ENCODE measurements at places on chromosomes 7 and 10.
A peak's percentile ranks its signal among the peaks of the same experiment; 100 is the strongest.

GRCh38 chr7:138602451-138602850 lies 98.7 kb downstream of the SVOPL start:
- no peak for DNase-seq

DNA sequence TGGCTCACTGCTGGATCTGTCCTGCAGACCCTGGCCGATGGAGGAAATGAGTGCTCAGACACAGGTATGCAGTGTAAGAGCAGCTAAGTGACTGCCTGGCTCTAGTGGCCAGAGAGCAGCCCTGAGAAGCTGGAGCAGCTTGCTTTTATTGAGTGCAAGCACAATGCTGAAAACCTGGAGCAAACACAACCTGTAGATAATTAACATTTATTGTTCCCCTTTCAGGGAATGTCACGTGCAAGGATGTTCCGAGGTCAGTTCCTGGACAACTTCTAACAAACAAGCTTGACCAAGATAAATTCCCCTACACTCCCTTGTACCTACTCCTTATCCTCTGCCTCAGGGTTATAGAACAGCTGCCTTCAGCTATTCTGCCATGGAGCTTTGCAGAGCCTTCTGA lies 31.3 kb downstream of the DDC start:
- peak; percentile 28 for DNase-seq

GRCh38 chr7:25849500-25850184 lies 302.4 kb upstream of the NFE2L3 start:
- DNase-seq = no peak

DNA sequence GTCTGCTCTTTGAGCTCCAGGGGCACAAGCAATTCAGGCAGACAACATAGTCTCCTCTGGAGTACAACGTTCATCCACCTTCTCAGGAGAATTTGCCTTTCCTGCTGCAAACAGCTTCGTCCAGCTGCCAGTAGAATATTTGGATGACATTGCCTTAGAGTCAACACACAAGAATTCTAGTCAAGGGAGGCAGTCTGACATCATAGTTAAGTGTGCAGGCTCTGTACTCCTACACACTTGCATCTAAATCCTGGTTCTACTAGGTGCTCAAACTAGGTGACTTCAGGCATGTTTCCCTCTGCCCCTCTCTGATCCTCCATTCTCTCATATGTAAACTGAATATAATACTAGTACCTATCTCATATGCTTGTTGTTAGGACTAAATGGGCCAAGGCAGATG lies 314.8 kb downstream of the HPSE2 start:
- DNase-seq = no peak

GRCh38 chr10:100872034-100872791 lies 40.5 kb upstream of the SLF2 start:
- DNase-seq = no peak

DNA sequence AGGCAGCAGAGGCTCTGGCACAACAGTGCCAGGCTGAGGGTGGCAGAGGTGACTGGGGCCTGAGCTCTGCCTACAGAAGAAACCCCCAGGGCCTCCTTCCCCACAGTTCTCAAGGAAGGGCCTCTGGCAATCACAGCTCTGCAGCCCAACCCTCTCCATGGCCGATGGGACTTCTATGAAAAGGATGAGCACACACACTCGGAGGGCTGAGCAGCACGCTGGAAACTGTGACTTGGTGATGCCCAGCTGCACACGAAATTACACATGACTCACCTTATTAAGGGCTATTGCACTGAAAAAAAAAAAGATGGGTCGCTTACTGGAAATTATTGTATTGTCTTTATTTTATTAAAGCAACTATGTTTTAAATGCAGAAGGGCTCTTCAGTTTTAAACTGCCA lies 42.9 kb upstream of the LRRC18 start:
- no peak for DNase-seq

DNA sequence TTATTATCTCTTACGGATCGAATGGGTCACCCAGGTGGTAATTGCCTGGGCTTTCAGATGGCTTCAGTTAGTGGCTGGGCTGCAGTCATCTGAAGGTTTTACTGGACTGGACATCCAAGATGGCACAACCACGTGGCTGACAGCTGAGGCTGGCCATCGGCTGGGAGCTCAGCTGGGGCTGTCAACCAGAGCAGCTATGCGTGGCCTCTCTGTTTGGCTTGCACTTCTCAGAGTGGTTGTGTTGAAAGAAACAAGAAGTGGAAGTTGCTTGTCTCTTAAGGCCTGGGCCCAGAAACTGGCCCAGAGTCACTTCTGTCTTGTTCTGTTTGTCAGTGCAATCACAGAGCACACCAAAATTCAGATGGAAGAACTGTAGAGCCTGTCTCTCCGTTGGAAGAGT lies 5.7 kb upstream of the GDI2 start:
- no peak for DNase-seq

DNA sequence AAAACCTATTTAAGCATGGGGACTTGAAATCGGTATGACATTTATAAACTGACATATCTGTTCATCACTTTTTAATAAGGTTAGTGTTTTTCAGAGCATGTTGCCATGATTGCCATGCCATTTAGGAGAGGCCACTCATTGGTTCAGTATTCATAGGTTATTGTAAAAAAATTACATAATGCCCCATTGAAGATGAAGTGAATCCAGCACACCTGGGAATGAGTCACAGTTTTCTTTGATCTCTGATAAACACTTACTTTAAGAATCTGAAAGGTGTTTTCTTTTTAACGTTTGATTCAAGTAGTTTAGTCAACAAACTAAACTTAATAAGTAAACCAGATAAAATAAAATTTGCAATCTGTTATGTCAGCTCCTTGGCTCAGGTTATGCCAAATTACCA lies 278.3 kb downstream of the ARL4A start:
- DNase-seq = peak; percentile 19

- no peak for DNase-seq
Observed at GRCh38 chr7:14579971-14580370, 322.6 kb downstream of the DGKB start.

DNA sequence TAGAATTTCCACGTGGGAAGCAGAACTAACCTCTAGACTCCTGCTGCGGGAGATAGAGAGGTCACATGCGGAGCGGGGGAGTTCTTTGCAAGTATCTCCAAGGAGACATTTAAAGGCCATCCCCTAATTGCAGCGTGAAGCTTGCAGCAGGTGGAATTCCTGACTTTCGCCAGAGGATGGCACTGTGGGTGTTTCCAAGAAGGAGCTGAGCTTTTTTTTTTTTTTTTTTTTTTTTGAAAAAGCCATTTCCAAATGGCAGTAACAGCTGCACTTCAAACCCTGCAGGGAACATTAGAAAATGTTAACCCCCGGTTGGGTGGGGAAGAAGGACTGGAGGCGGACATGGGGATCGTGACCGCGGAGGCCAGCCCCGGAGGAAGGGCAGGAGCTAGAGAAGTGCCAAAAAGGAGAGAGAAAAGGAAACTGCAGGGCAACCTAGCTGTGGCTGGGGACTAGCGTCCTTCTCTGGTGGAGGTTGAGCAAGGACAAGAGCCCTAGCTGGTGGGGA lies 487.7 kb downstream of the TYW1 start:
- peak; percentile 74 for DNase-seq

DNA sequence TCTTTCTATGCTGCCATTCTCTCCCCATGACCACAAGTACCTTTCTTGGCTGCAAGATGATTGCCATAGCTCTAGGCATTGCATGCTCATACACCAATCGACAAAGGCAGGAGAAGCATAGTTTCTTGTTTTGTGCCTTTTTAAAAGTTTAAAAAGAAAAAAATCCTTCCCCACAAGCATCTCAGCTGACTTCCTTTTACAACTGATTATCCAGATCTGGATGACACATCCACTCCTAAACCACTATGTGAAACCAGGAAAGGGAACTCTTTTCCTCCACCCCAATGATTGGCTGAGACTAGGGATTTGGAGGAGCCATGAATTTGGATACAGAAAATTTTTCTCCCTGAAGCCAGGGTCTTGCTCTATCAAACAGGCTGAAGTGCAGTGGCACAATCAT lies 14.5 kb upstream of the LRRC4 start:
- no peak for DNase-seq

GRCh38 chr10:113515601-113516000 lies 37.3 kb upstream of the HABP2 start:
- no peak for DNase-seq

- DNase-seq = no peak
Observed at GRCh38 chr7:132878204-132878919, 203.5 kb downstream of the CHCHD3 start.

GRCh38 chr10:89738551-89739209 lies 37.3 kb downstream of the KIF20B start:
- DNase-seq = no peak

- DNase-seq = no peak
Observed at GRCh38 chr7:7972128-7972527, 3.5 kb downstream of the GLCCI1 start.

DNA sequence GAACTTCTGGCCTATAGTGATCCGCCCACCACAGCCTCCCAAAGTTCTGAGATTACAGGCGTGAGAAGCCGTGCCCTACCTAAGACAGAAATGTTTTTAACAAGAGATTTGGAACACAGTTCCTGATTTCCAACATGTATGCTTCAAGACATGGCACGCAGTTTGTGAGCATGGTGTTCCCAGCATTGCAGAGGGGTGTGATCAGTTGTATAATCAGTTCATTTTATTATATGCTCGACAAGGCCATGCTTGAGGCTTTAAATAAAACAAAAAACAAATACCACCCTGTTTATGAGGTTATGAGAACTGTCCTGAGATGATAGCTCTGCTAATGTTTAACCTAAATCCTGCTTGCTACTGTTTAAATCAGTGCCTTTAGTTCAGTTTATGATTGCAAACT lies 60.2 kb downstream of the TASOR2 start:
- no peak for DNase-seq

- no peak for DNase-seq
Observed at GRCh38 chr7:2754086-2754485, 66.1 kb downstream of the AMZ1 start.

GRCh38 chr10:103186128-103186527 lies 6.9 kb downstream of the NT5C2 start:
- no peak for DNase-seq

DNA sequence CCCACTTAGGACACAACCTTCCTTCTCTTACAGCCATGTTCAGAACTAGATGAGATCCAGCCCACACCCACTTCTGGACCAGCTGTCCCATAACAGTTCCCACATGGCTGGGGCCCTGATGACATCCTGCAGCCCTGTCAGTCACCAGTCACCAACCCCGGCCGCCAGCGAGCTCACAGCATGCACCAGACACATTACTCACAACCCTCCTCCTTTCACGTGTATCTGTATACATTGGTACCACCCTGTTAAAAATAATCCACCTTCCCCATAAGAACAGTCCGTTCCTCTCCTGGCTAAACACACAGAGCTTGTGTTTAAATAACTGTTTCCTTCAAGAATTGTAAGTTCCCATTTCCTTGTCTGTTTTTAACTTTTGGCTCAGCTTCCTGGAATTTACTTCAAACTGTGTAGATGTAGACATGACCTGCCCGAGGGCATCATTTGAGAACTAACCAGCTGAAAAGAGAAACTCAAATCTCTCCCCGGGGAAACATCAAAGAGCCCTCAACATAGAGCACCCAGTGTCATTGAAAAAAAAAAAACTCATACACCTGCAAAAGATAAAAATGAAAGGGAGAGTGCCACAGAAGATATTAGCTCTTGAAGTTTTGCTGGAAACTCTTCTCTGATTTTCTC lies 26.0 kb upstream of the PRLHR start:
- no peak for DNase-seq

GRCh38 chr10:100802607-100803006 lies 57.2 kb downstream of the PAX2 start:
- no peak for DNase-seq

- no peak for DNase-seq
Observed at GRCh38 chr7:106659166-106659962, 1.6 kb downstream of the CCDC71L start.

GRCh38 chr7:12625836-12626235 lies 55.3 kb downstream of the SCIN start:
- no peak for DNase-seq

DNA sequence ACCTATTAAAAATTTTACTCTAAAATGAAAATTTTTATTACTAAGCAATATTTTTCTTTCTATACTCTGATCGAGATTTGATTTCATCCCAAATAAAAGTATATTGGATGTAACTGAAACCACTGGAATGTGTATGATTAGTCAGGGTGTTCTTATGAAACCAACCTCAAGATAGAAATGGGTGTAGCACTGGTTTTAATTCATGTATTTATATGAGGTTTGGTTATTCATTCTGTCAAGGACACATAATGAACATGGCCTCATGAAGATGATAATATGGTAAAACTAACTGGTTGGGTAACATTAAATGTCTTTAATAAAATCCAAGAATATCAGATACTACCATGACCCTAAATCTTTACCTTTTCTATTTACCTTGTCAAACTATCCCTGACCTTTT lies 197.7 kb downstream of the SEMA3A start:
- DNase-seq = no peak

DNA sequence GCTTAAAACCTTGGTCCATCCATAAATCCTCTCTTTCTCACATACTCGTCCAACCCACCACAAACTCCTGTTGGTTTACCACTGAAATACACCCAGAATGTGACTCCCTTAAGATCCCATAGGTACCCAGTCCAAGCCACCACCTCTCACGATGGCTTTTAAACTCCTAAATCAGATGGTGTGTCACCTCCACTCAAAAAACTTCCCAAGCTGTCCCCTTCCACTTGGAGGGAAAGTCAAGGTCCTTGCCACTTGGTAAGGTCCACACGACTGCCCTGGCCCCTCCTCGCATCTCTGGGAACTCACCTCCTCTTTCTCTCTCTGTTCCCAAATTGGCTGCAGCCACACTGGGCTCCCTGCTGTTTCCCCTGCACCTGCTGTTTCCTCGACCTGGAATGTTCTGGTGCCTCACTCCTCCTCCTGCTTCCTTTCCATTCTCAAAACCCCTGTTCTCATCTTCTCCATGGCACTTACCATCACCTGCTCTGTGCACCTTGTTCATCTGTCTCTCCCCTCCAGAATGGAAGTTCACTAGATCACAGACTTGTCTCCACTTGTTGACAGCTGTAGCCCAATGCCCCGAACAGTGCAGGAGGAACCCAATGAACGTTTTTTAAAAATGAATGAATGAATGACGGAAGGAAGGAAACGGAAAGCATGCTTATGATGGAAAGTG lies 23.0 kb downstream of the ZFAND2A start:
- DNase-seq = no peak

GRCh38 chr7:47327346-47327697 lies 254.6 kb downstream of the TNS3 start:
- DNase-seq = no peak

DNA sequence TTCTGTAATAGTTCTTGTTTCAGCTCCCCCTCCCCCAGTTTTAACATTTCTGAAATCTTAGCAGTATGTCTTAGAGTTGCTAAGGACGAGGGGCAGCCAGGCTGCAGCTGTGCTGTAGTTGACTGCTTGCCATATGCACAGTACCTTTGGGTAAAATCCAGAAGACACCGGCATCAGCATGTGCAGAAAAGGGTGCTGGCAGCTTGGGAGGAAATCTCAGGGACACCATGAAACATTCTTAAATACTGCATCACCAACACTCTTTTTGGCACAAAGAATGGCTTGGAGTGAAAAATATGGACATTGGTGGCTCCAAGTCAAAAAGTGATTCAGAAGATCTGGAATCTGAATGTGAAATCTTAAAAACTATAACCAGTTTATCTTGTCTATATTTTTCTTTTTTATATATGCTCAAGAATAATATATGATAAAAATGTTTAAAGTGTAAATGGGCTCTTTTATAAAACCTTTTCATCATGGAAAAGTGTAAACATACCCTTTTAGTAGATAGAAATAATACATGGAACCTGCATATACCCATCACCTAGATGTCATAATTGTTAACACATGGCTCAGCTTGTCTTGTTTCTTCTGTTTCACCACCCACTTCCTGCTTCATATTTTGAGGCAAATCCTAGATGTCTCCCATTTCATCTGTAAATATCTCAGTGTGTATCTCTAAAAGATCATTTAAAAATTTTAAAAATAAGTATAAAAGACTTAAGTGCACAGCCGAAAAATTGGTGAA lies 34.4 kb upstream of the ARMS2 start:
- no peak for DNase-seq

Measured in NCI-H774 (cell line).